KG1 (cell line): ENCODE measurements at places on chromosomes 6 and 20.

- no peak for DNase-seq
Observed at GRCh38 chr20:63315731-63316491, 22.9 kb downstream of the COL20A1 start.

GRCh38 chr6:100445512-100445911, 19.2 kb downstream of the SIM1 start:
- no peak for DNase-seq

- no peak for DNase-seq
Observed at GRCh38 chr6:158648682-158649131, 1.1 kb upstream of the SYTL3 start.

DNA sequence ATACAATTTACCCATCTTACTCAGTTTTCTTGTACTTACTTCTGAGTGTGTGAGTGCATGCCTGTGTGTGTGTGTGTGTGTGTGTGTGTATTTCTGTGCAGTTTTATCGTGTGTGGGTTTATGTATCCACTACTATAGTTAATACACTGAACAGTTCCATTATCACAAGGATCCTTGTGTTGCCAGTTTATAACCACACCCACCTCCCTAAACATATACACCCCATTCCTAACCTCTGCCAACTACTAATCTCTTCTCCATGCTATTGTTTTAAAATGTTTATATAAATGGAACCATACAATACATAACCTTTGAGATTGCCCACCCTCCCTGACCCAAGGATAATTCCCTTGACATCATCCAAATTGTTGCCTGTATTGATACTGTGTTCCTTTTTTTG, 18.7 kb downstream of the POFUT1 start:
- DNase-seq: no peak

- DNase-seq: no peak
Observed at GRCh38 chr6:107115695-107116327, 496 bp upstream of the BEND3 start.

- DNase-seq: no peak
Observed at GRCh38 chr20:40307997-40308396, 381.0 kb downstream of the MAFB start.

DNA sequence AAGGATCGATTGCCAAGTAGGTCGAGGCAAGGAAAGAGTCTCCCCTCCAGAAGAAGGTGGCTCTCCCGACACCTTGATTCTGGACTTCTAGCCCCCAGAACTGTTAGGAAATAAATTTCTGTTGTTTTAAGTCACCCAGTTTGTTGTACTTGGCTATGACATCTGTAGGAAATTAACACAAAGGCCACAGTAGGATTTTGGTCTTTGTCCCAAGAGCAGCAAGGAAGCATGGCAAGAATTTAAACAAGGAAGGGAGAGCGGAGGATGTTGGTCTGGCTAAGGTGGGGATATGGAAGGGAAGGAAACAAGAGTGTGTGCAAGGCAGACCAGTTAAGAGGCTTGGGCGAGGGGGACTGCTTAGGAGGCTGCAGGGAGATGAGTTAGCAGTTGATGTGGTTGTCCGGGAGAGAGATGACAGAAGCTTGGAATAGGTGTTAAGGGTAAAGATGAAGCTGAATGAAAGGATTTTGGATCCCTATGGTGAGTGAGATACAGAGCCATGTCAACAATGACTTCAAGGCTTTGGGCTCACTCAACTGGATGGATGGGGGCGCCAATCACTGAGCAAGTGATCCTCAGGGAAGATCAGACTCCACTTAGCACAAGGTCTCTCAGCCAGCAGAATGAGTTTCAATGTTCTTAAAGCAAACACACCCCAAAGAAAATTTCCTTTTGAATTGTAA, 140.5 kb upstream of the ZNF217 start:
- no peak for DNase-seq

DNA sequence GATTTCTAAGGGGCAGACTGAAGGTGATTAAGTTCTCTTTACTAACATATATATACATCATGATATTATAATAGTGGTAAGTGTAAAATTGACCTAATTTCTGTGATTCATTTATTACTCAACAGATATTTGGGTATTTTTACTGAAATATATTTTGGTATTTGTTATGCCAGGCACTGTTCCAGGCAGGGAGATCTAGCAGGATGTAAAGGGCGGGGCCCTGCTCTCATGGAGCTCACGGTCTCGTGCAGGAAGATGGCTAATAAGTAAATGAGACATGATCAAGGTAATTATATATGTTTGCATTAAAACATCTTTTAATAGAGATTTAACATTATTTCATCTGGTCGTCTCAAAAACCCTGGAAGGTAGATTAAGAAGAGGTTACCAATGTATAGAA, 27.7 kb downstream of the FAM50B start:
- DNase-seq: no peak

DNA sequence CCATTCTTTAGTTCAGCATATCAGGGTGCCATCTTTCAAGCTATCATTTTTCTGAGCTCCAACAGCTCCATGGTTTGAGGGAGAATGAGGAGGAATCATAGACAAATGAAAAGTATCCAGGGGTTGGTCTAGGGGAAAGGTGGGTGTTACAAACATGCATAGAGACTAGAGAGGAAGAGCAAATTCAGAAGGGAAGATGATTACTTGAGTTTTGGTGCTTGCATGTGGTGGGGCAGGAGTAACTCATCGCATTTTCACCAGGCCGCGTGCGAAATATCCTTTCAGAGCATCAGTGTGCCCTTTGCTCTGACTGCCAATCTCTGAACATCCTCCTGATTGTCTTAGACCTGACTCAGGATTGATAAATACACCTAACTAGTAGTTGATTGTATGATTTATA, 7.7 kb upstream of the BICRAL start:
- no peak for DNase-seq
